ENCODE measurements at places on chromosomes 5 and 9.

GRCh38 chr9:135984072-135984710, 23.0 kb upstream of the UBAC1 start:
- no peak for DNase-seq

DNA sequence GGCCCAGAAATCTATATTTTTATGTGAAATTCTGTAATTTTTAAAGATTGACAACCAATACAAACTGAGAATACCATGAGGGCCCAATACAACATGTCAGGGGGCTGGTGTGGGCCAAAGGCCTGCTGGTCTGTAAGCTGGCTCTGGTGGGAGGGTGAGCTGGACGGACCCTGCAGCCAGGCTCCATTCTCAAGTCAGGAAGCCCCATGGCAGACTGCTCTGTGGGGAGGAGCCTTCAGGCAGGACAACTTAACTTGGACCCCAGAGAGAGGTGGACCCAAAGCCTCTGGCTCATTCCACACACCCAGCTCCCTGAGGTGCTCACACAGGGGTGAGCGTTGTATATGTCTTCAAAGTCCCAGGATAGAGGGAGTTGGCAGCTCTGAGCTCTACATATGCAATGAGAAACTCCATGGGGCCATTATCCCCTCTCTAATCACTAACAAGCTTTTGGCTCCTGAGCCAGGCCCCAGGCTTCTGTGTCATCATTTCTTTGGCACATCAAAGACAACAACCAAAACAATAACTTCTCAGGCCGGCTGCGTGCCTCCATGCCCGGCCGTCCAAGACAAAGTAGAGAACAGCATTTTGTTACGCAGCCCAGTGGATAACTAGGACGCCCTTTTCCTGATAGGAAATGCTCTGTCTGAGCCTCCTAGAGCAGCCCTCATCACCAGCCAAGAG, 6.4 kb downstream of the SEPTIN8 start:
- DNase-seq, result no peak
- no peak overlapping the region for H3K4me3 ChIP-seq
- no peaks in the 10 kb centered on the region for H3K27me3 ChIP-seq
- no peak overlapping the region for H3K27ac ChIP-seq
- no peaks in the 10 kb centered on the region for H3K4me1 ChIP-seq

DNA sequence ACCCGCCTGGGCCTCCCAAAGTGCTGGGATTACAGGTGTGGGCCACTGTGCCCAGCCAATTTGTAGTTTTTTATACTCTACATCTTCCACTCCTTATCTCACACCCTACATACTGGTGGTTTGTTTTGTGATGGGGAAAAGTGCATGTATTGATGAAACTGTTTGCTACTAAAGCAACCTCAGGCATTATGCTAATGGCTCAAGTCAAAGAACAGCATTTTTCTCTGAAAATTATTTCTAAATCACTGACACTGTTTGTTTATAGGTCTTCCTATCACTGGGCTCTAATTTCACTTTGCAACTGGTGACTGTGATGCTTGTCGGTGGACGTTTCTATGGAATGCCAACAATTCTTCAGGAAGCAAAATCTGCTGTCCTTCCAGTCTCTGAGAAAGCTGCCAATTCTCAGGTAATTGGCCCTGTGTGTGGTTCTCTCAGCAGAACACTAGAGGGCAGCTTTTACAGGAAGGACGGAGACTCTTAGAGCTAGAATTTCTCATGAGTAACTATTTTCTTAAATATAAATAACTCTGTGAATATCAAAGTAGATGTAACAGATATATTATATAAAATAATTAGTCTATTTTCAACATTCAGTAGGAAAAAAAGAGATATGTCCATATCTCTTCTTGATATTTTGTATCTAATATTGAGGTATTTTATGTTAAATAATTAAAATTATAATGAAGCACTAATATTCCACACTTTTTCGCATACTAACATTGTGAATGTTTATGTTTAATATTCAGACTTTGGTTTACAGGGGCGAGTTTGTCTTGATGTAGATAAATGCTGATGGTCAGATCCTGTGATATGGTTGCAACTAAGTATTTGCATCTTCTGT, 244.1 kb downstream of the ADGRV1 start:
- DNase-seq, result peak; percentile 8
- H3K4me3 ChIP-seq, result no peak overlapping the region
- no peaks in the 10 kb centered on the region for H3K36me3 ChIP-seq
- no peaks in the 10 kb centered on the region for H3K4me1 ChIP-seq
- H3K27me3 ChIP-seq, result no peaks in the 10 kb centered on the region

DNA sequence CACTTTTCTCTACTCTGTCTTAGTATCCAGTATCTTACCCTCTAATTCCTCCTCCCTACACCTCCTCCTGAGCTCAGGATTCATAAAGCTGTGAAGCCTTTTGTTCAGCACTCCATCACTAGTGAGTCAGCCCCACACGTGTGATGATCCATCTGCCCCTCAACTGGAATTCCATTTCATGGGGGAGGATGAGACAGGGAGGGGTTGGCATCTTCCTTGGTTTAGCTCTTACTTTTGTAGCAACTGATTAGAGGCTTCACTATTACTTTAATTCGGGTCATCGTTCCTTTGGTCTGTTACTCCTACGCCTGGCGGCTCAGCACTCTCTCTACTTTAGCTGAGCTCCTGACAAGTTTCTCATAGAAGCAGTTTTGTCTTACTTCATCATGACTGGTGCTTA, 11.8 kb downstream of the BTNL8 start:
- no peak overlapping the region for H3K4me3 ChIP-seq
- H3K4me1 ChIP-seq, result no peaks in the 10 kb centered on the region
- H3K36me3 ChIP-seq, result no peaks in the 10 kb centered on the region
- no peaks in the 10 kb centered on the region for H3K27me3 ChIP-seq
- DNase-seq, result no peak

GRCh38 chr5:73186976-73187375, 14.0 kb downstream of the TMEM174 start:
- no peak for DNase-seq
- no peaks in the 10 kb centered on the region for H3K4me1 ChIP-seq
- H3K4me3 ChIP-seq, result no peak overlapping the region
